Activated gamma-delta T cell treated with Interleukin-2 at 50 U/mL for 16 hours (primary cell): ENCODE measurements at places on chromosomes 6 and 20.

DNA sequence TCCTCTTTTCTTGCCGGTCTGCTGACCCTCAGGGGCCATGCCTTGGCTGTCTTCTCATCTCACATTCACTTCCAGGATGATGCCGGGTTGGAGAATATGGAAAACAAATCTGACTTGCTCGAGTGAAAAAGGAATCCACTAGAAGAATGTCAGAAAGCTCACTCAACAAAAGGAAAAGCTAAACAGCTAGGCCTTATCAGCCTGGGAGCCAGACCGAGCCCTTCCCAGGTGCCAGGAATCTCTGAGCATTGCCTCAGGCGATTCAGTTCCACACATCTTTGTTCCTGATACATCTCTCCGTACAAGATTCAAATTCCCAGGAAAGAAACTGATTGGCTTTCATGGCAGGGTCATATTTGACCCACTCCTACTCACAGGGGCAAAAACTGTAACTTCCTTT is 9.2 kb upstream of the OSER1 start:
- DNase-seq, result no peak

GRCh38 chr6:52526634-52527033 is 50.2 kb downstream of the TRAM2 start:
- DNase-seq, result no peak

DNA sequence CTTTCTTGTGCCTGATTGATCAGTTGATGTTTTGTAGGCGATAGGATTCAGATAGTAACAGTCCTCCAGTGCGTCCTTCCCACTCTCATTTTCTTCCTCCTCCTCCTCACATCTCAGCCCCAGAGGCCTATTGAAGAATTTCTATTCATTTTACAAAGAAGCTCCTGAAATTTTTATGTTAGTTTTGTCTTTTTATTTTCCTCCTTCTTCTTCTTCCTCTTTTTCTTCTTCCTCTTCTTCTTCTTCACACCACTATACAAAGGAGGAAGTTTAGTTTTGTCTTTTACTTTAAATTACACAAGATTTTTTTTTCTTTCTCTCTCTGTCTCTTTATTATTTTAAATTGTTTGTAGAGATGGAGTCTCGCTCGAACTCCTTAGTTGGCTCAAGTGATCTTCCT is 19.1 kb downstream of the BTN2A1 start:
- DNase-seq, result no peak

DNA sequence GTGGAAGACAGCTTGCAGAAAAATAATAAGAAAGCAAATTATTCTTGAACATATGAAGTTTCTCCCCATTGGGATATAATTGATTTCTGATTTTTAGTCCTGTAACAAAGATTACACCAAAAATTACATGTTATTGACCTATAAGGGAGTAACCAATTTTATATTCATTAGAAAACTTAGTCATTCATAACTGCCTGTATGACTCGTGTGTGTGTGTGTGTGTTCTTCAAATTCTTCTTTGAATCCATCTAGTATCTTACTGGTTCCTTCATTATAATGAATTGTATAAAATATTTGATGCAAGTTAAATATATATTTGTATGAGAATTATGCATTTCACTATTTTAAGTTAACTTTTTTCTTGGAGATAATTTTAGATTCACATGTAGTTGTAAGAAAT is 310.4 kb downstream of the HAO1 start:
- DNase-seq, result no peak

DNA sequence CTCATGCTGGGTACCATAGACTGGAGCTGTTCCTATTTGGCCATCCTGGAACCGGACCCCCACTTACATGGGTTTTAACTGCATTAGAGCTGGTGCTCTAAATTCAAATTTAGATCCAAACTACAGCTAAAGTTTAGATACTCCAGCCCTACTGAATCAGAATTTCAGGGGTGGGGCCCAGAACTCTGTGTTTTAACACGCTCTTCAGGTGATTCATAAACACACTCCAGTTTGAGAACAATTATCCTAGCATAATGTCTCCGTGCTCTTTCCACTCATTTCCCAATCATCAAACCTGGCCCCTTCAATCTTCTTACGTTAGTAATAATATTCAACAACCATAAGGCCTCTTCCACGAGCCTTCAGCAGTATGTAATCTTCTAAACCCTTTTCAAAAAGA is 15.3 kb downstream of the TRPC4AP start:
- DNase-seq, result no peak

DNA sequence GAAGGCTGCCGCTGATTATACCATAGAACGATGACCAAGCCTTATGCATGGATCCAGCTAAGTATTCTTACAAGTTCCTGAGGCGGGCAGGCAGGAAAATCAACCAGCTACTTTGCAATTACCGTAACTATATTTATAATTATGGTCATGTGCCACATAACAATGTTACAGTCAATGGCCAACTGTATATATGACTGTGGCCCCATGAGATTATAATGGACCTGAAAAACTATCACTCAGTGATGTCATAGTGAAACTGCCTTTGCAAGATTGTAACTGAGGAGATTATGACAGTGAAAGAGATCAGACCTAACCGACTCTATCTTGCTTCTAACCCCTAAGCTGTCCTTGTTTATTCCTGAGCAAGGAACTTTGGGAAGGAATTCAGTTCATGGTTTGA is 33.1 kb upstream of the FAM135A start:
- no peak for DNase-seq

- no peak for DNase-seq
These were observed 387.5 kb downstream of the HACE1 start for GRCh38 chr6:104472021-104472901.

DNA sequence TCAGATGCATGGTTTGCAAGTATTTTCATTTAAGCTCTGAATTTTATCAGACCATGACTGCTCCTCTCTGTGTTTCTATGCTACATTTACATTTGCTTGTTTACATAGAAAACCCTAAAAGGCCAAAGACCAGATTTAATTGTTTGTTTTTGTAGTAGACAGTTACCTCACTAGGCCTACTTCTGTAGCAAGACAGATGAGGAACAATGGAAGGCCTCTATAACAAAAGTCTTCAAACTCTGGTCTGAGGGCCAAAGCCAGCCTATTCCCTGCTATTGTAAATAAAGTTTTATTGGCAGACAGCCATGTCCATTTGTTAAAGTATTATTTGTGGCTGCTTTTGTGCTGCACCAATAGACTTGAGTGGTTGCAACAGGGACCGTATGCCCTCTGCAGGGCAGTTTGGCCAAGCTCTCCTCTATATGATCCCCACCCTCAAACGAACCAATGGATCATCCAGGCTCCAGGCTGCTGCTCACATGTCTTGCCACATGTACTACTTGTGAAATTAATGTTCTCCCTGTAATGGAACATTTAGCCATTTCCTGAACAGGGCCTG is 182.0 kb downstream of the DOK5 start:
- DNase-seq, result no peak

GRCh38 chr6:121932076-121932991 is 467.1 kb upstream of the HSF2 start:
- DNase-seq, result no peak

- no peak for DNase-seq
These were observed 6.6 kb downstream of the METTL24 start for GRCh38 chr6:110351546-110351945.

GRCh38 chr20:9227896-9228615 is 159.2 kb downstream of the PLCB4 start:
- no peak for DNase-seq

GRCh38 chr6:146548898-146549374 is 5.3 kb downstream of the RAB32 start:
- DNase-seq, result no peak

- no peak for DNase-seq
These were observed 64.6 kb upstream of the ZMYND8 start for GRCh38 chr20:47421076-47421475.

DNA sequence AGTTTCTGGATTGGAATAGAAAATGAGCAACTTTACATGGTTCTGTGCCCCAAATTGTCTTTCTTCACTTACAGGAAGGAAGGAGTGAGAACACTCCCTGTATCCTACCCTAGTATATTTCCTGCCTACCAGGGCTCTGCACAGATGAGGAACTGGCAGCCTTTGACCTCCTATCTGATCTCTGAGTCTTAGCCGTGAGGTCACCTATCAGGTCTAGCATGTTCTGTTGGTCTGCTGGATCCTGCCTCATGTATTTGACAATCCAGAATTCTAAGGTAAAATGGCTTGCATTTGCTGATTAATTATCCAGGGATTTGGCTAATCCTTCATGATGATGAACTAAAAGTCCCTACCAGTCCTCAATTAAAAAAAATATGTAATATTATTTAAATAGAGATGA is 35.0 kb upstream of the TRAM2 start:
- DNase-seq, result no peak

DNA sequence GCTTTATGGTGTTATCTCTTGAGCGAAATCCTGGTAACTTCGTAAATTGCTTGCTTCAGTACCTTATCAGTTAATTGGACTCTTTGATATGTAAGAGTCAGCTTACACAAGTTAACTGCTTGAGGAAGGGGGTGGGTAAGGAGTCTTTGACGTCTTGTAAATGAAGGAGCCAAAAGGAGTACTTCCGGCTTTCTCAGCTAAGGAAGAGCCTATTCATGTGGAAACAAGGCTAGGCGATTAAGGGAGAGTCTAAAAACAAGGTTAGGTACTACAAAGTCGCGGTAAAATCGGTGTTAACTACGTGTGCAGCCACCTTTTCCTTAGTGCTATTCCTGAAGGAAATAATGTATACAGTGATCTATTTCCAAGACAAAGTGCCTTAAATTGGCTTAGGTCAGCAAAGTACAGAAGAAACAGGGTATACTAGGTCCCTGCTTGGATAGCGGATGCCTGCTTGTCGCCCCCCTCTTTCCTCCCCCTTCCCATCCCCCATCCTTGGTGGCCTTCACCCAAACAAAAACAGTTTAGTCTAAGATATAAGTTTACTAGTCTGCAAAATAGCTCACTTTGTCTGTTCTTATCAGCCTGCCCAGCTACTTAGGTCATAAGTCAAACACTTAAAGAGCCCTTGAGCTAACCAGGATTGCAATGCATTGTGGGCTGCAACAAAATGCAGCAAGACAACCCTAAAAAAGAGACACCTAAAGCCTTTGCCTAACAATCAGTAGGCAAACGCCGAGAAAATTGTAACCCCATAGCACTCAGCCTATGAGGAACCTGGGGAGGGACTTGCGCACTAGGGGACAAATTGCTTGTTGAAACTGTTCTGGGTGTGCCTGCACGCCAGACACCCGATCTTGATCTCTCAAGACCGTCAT is 147.3 kb downstream of the TRIM27 start:
- no peak for DNase-seq

DNA sequence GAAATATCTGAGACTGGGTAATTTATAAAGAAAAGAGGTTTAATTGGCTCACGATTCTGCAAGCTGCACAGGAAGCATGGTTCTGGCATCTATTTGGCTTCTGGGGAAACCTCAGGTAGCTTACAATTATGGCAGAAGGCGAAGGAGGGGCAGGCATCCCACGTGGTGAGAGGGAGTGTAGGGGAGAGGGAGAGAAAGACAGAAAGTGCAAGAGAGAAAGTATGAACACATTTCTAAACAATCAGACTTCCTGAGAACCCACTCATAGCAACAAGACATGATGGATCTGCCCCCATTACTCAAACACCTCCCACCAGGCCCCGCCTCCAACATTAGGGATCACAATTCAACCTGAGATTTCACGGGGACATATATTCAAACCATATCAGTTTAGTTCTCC is 107.4 kb downstream of the PERP start:
- DNase-seq, result no peak

GRCh38 chr20:7714549-7714948 is 225.7 kb downstream of the HAO1 start:
- DNase-seq, result no peak
